ENCODE measurements at places on chromosomes 5 and 9. TPM values are rescaled to one million over a fixed set of nuclear protein-coding genes. Genes with fewer than 3 reads are reported as not detected.

Gene ROR2
- total RNA-seq, result 4.0 TPM

Gene APBA1
- total RNA-seq, result 3.6 TPM

Gene SPAG8
- total RNA-seq, result not detected

Gene PHF24
- 0.26 TPM for total RNA-seq

Gene PRRX2
- 1.0 TPM for total RNA-seq

All from body of pancreas (tissue), 4 donors.